Activated naive CD4-positive, alpha-beta T cell treated with anti-CD3 and anti-CD28 coated beads, Interleukin-2, amount 50 U/mL, for 72 hours (primary cell): ENCODE measurements at places on chromosomes 16 and 17.
A peak's percentile ranks its signal among the peaks of the same experiment; 100 is the strongest.

DNA sequence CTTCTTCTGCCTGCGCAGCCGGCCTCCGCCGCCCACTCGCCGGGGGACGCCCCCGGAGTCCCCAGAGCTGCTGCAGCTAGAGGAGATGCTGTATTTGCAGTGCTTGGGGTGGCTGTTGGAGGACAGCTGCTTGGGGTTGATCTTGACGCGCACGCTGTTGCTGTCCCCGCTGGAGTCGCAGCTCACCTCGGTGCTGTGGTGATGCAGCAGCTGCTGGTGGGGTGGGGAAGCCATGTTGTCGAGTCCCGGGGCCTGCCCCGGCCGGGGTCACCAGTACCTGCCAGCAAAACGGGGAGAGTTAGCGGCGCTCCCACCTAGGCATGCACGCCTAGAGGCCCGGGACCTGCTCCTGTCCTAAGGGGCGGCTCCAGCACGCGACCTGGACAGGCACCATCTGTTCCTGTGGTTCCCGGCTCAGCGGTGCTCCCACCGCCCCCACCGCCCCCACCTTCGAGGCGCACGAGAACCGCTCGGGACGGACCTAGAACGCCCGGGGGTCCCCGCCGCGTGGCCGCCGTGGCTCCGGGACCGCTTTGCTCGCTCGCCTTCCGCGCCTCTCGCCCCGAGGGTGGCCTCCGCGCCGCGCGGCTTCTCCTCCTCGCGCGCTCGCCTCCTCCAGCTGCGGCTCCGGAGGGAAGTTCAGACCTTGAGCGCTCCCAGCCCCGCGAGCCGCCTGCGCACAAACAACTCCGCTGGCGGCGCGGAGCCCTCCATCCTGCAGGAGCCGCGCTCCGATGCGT, 863 bp downstream of the ADCY9 start:
- DNase-seq, result peak; percentile 57

DNA sequence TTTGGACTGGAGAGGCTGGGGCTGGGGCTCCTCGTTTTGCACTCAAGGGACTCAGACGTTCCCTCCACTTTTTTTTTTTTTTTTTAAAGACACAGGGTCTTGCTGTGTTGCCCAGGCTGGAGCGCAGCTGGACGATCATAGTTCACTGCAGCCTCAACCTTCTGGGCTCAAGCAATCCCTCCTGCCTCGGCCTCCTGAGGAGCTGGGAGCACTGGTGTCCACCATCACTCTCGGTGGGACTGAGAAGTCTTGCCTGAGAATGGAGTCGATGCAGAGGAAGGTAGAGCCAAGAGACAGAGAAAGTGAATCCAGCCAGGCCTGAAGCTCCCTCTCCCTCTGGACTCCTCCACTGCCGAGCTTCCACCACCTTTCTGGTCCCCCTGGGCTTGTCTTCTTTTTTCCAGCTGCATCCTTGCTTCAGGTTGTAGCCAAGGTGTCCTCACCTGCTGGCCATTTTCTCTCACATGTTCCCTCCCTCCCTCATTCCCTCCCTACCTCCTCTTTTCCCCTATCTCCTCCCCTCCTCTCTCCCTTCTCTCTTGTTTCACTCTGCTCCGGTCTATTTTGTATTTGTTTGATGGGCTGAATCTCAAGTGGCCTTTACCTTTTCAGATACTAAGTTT, 233.8 kb downstream of the SNX29 start:
- DNase-seq, result no peak

DNA sequence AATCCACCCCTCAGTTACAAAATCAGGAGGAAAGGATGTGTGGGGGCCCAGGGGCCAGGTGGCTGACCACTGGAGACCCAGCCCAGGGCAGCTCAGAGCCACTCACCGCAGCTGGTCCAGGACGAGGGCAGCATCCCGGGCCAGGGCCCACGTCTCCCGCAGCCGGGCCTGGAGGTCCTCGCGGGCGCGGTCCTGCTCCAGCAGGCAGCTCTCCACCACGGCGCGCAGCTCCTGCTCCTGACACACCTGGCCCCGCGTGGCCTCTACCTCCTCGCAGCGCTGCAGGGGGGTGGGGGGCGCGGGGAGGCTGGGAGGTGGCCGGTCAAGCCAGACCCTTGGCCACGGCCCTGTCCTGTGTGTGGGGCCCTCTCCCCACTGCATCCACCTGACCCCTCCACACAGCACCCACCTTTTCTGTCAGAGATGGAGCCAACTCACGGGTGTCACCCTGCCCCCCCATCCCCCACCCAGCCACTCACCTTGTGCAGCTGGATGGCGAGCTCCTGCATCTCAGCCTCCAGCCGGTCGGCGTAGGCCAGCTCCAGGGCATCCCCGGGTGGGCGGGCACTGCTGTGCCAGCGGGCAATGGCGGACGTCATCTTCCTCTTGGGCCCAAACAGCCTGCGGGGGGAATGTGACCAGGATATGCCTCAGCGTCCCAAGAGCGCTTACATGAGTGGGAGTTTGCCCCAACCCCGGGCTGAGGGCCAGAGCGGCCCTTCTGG, 5.1 kb downstream of the NUDT16L1 start:
- DNase-seq, result no peak

DNA sequence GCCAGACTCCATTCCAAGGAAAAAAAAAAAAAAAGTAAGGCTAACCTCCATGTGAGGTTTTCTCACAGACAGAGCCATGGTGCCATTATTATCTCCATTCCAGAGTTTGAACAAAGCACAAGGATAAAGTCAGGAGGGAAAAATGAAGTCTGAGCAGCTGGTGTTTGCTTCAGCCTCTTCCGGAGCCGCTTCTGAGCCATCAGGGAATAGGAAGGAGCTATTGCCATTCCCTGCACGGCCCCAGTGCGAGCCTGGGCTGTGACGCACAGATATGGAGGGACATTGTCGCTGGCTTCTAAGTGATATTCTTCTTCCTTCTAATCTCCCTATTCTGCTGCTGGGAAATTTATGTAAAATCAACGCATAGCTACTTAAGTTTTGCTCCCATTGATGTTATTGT, 69.5 kb upstream of the PIRT start:
- no peak for DNase-seq

DNA sequence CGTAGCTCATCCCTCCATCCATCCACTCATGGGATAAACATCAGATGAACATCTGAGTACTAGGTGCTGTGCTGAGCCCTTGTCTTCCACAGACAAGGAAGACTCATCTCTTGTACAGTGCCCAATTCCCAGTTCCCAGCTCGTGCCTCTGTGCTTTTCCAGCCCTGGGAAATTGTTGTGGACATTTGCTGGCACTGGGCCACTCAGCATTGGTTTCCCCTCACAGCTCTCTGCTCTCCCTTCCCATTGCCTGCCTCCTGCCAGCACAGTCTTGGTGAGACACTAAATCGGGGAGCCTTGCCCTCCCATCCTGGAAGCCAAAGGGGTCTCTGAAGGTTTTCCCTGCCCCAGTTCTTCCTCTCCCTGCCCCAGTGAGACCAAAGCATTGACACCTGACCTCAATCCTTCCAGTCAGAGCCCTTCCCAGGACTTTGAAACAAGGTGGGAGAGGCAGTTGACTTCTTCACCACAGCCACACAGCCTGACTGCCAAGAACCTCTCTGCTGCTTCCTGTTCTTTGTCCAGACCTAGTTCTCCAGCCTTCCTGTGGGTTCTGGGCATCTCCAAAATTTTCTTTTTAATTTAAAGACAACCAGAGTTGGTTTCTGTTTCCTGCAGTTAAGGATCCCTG, 50.2 kb downstream of the WSB1 start:
- no peak for DNase-seq

DNA sequence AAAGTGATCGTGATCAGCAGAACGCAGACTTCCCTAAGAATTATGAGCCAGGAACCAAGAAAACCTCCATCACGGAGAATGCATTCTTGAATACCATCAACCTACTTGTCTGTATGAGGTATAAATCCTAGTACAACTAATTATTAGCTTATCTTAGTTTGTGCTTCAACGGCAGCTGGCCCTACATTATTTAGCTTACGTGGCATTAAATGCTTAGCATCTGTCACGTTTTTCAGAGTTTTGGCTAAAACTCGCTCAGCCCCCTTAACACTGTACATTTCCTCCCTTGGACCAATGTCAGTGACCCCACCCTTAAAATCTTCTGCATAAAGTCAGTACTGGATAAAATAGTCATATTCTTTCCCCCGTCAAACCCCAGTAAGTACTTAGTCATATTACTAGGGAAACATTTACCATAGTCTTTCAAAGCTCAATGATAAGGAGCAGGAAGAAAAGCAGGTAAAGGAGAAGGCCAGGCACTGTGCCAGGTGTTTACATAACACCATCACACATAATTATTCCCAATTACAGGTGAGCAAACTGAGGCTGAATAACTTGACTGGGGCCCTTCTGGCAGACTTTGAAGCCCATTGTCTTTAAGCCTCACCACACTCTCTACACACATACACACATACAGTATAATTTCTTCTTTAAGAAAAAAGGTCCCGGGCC, 16.6 kb upstream of the TXNDC11 start:
- no peak for DNase-seq

GRCh38 chr17:75981019-75981615, 2.1 kb downstream of the TEN1 start:
- DNase-seq, result no peak

DNA sequence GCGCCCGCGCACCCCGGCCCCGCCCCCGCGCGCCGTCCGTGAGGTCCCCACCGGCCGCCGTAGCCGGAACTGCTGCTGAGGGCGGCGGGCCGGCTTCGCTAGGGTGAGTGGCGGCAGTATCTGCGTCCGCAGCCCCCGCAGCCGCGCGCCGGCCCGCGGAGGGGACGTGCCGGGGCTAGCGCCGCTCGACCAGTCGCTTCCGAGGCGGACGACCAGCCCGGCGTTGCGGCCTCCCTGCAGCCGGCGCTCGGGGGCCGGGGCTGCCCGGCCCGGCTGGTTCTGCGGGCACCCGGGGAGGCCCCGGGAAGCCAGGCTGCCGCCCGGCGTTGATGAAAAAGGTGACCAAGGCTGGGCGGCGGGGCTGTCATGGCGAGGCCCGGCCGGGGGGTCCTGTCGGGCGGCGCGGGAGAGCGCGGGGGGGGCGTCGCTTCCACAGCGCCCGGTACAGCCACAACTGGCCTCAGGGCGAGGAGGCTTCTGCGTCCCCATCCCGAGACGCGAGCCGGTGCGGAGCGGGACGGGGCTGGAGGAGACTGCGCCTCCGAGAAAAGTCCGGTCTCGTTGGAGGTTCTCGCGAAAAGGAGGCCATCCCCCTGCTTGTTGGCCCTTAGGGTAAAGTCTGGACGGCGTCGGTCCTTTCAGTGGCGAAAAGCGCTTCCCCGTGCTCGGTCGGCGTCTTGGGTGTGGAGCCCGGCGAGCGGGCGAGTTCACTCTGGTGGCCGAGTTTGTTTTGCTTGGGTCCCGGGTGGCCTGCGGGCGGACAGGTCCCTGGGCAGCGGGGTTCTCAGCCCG, at the start of gene CRAMP1:
Gene CRAMP1 (plus strand): TSS at position 41 of the 792 bp plus-strand sequence. CDS start 2,280 bp downstream, outside the sequence.
- DNase-seq, result no peak

GRCh38 chr17:30922235-30923030, 688 bp downstream of the ADAP2 start:
- peak; percentile 18 for DNase-seq

GRCh38 chr16:17193566-17194100, 277.1 kb downstream of the XYLT1 start:
- no peak for DNase-seq

GRCh38 chr17:49361129-49361901, 735 bp downstream of the ZNF652 start:
- peak; percentile 72 for DNase-seq

- DNase-seq, result no peak
These were observed 42.3 kb downstream of the CDH11 start for GRCh38 chr16:65079549-65079948.

GRCh38 chr16:64184156-64184555, 937.7 kb downstream of the CDH11 start:
- DNase-seq, result no peak

DNA sequence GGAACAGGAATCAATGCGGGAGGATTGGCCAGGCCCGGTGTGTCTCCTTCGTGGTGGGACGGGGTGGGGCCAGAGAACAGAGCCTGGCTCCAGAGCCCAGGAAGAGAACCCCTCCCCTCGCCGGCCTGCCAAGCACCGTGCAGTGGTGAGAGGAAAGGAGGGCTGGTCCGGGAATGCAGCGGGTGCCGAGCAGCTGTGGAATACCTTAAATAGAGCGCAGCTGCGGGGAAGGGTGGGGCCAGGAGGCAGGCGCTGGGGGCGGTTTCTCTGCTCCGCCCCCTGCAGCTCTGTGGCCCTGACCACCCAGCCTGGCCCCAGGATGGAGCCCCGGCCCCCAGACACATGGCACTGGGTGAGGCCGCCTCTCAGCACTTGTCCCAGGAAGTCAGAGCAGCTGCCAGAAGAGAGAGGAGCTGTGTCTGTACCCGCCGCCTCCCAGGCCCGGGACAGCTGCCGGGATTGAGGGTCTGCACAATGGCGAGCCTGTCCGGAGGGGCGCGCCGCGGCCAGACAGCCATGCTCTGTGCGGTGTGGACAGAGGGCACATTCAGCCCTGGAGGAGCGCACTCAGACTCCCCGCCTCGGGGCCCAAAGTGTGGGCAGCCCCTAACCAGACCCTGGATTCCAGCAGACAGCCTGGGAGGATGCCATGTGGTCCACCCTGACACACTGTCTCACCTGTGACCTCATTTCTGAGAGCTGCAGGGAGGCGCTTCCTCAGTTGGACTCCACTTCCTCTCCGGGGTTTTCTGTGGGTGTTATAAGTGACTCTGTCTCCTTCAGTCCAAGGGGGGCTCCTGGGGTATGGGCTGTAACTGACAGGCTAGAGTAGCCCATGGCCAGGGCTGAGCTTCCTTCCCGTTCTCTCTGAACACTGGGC, 268.8 kb downstream of the SEC14L1 start:
- DNase-seq, result no peak

- DNase-seq, result no peak
These were observed 200.6 kb downstream of the CPPED1 start for GRCh38 chr16:12602811-12603698.

GRCh38 chr16:580946-581498, 8.8 kb upstream of the RAB40C start:
- DNase-seq, result no peak

GRCh38 chr17:38353086-38353604, 1.5 kb downstream of the SOCS7 start:
- no peak for DNase-seq

DNA sequence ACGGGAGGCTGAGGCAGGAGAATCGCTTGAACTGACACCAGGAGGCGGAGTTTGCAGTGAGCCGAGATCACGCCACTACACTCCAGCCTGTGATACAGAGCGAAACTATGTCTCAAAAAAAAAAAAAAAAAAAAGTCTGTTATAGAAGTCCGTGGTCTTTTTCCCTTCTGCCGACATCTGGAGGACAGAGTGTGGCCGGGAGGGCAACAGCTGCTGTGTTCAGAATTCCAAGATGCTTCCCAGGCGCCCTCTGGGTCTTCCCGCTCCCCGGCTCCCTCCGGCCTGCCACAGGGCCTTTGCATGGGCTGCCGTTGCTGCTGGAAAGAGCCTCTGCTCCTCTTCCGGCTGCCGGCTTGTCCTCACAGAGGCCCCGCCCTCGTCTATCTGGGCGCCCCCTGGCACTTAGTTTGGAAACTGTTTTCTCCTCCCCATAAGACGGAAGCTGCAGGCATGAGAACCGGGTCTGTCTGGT, 2.4 kb upstream of the CACNA1H start:
- DNase-seq, result peak; percentile 38

- no peak for DNase-seq
These were observed 12.8 kb upstream of the FBXL19 start for GRCh38 chr16:30910427-30911029.

- no peak for DNase-seq
These were observed 63.3 kb downstream of the TUBD1 start for GRCh38 chr17:59829217-59830006.
